ENCODE measurements at places on chromosomes 3 and 15. TPM values are rescaled to one million over a fixed set of nuclear protein-coding genes. Genes with fewer than 3 reads are reported as not detected.

The CSPG4 gene
- 70.7 TPM for total RNA-seq

The SLC12A1 gene
- total RNA-seq: under 0.01 TPM

The GOLGA8N gene
- 1.3 TPM for total RNA-seq

The LRRIQ4 gene
- 0.19 TPM for total RNA-seq

The DUOX2 gene
- under 0.01 TPM for total RNA-seq

The OR5K2 gene
- total RNA-seq: not detected

The UNC13C gene
- not detected for total RNA-seq

The FAM43A gene
- total RNA-seq: 33.4 TPM

The RTP1 gene
- under 0.01 TPM for total RNA-seq

The CIDEC gene
- under 0.01 TPM for total RNA-seq

The PXYLP1 gene
- 3.3 TPM for total RNA-seq

The TMCO5A gene
- not detected for total RNA-seq

The CNTN4 gene
- not detected for total RNA-seq

The PEX11A gene
- 2.9 TPM for total RNA-seq

The C3orf70 gene
- total RNA-seq: 1.9 TPM

The DVL3 gene
- total RNA-seq: 37.0 TPM

The B4GALT4 gene
- total RNA-seq: 72.2 TPM

The ZNF660 gene
- total RNA-seq: 3.1 TPM

The ABHD14A gene
- 6.5 TPM for total RNA-seq

The ACTL6A gene
- total RNA-seq: 95.5 TPM

The CLRN1 gene
- total RNA-seq: not detected

All from regular cardiac myocyte (primary cell).